ENCODE measurements at places on chromosomes 7 and 10. TPM values are rescaled to one million over a fixed set of nuclear protein-coding genes. Genes with fewer than 3 reads are reported as not detected.

The HMX2 gene
- not detected for total RNA-seq

The HSPA12A gene
- 32.7 TPM for total RNA-seq

The MYL7 gene
- not detected for total RNA-seq

The LRRD1 gene
- not detected for total RNA-seq

The RSBN1L gene
- total RNA-seq = 16.2 TPM

The PARD3 gene
- total RNA-seq = 29.3 TPM

The GJC3 gene
- total RNA-seq = 0.31 TPM

The MUC3A gene
- not detected for total RNA-seq

The NAT16 gene
- total RNA-seq = not detected

The NKX1-2 gene
- total RNA-seq = under 0.01 TPM

The FEZF1 gene
- not detected for total RNA-seq

The ASB10 gene
- not detected for total RNA-seq

The TRPV5 gene
- total RNA-seq = not detected

The PRSS37 gene
- total RNA-seq = not detected
